ENCODE measurements at places on chromosomes 6 and 20.
A peak's percentile ranks its signal among the peaks of the same experiment; 100 is the strongest.

DNA sequence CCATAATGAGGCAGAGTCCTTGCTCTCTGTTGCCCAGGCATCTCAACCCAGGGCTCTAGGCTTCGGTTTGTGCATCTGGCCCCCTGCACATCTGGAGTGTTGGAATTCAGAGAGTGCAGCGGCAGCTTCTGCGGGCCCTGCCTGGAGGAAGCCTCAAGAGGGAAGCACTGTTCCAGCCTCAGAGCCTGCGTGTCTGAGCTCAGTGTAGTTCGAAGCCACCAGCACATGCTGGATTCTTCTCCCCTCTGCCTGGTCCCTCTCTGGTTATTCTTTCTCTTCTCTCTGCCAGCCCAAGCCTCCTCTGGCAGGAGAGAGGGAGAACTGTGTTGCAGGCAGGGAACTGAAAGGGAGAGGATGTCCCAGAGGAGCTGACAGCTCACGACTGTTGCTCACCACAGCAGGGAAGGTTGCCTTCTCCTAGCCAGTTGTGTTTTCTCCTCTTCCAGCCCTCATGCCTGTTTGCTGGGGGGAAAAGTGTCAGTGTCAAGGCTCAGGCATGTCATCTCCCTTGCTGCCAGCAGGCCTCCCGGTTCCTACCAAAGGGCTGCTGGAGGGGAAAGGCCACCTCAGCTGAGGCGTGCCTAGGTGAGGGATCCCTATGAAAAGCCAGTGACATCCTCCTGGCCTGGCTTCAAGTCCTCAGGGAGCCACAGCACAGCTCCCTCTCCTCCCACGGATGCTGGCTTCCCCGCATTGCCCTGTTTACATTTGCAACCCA, 126.0 kb upstream of the LRFN2 start:
- no peak for DNase-seq

GRCh38 chr20:55079917-55080316, 604.5 kb downstream of the DOK5 start:
- no peak for DNase-seq

GRCh38 chr6:6998194-6998569, 109.6 kb upstream of the RREB1 start:
- DNase-seq = no peak

DNA sequence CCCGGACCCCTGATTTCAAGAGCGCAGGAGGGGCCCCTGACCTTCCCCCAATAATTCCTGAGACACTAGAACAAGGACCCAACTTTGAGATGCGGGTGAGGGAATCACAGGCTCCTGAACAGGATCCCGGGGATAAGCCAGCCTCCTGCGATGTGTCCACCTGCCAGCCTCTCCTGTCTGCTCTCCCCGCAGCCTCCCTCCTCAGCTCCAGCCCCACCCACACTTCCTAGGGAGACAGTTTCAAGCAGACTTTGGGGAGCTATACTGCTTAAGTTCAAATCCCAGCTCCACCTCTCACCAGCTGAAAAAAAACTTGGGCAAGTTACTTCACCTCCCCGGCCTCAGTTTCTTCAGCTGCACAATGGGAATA, 50.8 kb downstream of the GRM4 start:
- no peak for DNase-seq

DNA sequence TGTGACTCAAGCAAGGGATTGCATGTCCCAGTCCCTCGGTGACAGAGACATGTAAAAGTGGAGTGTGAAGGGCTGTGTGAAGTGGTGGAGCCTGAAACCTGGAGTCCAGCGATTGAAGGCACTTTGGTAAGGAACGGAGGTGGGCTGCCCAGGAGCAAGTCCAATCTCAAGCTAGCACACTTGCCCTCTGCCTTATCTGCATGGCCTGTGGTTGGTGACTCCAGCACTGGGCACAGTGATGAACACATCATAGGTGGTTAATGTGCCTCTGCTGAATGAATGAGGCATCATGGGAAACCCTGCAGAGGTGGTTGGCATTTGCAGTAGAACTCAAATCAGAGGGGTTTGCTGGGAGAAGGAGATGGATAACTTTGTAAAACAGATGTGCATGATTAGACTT, 14.9 kb upstream of the ULBP3 start:
- DNase-seq = no peak

DNA sequence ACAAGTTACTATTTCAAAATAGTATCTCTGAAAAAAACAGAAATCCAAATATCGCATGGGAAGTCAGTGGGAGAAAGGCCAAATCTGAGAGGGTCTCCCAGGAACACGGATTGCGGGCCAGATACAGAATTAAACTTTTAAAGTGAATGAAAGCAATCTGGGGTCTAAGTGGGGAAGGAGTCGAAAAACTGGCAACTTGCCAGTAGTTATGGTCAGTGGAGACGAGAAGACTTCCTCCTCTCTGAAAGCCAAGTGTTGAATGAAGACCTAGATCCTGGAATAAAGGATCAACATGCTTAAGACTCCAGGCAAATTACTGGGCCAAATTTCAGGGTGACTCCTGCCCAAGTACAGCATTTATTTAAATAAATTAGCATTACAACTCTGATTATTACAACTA, 123.6 kb downstream of the BFSP1 start:
- DNase-seq = no peak

GRCh38 chr20:49928411-49929141, 7.6 kb upstream of the RNF114 start:
- peak; percentile 74 for DNase-seq

- no peak for DNase-seq
Measured at GRCh38 chr6:82385961-82386360, 22.3 kb downstream of the TPBG start.

DNA sequence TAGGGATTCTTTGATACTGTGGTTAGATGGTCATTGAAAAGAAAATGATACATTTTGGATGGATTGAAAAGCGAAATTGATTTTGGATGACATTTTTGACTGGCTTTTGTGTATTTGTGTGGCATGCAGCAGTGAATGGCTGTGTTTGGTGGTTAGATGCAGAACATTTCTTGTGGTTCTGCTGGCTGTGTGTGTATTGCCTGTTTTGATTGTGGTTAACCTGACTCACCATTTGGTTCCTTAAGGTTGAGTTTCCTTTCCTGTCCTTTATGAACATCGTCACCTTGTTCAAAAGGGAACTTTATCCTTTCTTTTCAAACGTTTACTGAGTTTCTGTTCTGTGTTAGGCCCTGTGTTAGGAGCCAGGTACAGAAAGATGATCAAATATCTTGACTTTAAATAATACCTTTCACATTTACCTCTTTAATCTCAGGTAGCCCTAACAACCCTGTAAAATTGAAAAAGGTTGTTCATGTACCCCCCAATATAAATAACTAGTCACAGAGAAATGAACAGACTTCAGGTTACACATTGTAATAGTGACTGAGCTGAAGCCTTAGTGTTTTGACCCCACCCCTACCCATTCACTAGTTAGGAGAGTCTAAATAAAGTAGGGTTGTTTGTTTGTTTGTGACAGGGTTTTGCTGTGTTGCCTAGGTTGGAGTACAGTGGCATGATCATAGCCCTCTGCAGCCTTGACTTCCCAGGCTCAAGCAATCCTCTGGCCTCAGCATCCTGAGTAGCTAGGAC, 23.8 kb downstream of the ANKS1A start:
- DNase-seq = no peak

DNA sequence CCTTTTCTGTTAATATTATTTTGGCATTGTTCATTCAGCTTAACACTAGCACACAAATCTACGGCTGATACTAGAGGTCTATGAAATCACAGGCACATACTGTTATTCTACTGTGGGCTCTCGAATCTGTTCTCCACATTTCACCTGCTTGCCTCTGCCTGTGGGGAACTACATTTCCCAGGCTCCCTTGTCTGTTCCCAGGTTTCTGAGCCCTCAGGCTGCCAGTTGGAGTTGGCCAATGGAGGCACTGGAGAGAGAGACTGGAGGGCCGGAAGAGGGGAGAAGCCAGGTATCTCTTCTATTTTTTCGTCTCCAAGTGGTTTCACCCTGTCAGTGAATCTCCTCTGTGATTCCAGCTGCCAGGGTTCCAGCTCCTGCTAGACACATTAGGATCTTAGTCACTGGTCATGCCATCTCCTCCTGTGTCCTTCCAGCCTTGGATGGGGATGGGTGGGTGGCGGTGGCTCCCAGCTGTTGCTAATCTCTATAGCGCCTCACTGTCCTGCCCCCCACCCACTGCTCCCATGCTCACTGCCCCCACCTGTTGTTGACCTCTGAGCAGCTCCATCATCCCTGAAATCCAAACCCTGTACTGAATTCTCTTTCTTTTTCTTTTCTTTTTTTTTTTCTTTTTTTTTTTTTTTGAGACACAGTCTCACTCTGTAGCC, 188.2 kb downstream of the LRFN2 start:
- no peak for DNase-seq

GRCh38 chr20:12316794-12317193, 399.1 kb downstream of the BTBD3 start:
- DNase-seq = no peak

DNA sequence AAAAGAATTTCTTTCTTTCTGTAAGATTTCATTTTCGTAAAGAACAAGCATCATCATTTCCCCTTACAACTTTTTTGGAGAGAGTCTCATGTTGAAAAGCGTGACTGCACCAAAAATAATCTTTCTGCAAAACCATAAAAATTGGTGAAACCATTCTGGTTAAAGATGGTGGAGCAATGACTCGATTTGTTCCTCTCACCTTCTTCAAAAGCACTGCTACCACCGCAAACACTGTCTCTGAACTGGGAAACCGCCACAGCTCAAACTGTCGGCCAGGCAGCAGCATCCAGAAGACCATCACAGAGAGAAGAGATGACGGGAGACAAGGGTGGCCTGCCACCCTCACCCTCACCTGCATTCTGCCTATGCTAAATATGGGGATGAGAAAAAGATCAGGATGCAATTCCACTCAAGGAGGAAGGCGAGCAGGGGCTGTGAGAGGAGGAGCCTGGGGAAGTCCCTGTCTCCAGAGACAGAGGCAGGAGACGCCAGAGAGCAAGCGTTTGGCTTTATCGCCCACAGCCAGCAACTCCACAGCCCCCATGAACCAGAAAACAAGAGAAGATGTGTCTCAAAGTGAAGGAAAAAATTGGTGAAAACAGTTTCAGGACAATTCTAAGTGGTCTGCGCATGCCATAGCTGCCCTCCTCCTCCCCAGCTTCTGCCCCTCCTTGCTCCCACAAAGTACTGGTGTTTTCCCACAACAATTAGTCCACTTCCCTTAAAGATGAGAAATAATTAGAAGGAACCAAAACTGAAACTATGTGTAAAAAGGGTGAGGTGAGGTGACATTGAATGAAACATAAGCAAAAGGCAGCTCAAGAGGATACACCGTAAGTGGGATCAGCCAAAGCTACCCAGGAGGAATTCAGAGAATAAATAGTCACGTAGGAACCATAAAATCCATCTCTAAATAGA, 255.5 kb downstream of the KIF16B start:
- no peak for DNase-seq

DNA sequence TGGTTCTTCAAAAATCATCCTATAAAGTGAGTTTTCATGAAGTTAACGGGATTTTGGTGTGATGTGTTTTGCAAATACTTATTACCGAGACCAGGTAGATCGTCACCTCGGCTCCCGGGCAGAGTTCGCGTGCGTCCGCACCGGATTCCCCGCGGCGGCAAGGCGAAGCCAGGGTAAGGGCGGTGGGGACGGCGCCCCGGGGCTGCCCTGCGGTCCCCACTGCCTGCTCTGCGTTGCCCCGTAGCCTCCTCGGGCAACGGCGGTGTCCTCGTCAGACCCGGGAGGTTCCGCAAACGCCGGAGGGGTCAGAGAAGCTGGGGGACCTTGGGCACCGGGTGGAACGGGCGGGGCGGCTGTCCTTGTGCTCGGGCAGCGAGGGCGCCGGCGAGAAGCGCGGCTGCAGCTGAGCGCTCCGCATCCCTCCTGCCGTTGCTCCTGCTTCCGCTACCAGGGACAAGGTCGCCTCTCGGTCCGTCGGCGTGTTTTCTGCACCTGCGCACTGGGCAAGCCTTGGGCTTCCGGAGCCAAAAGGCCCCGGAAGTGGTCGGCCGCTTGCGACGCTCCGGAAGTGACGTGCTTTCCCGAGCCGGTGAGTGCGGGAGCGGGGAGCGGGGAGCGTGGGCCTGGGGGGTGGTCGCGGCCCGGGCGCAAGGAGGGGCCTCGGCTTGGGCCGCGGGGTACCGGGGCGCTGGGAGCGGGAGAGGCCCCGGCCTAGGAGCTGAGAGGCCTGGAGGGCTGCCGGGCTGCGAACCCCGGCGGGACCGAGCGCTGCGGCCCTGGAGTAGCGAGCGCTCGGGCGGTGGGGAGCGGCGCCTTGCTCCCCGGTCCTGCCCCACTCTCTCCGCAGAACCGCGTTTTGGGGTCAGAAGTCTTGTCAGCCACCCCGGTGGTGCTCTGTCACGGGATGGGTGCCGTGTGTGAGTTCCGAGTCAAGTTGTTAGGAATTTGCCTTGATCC, at the start of gene MTG2:
TSS of gene MTG2 (plus strand) at position 560 of the 957 bp plus-strand sequence. CDS start 10,393 bp downstream, outside the sequence.
- peak; percentile 91 for DNase-seq

GRCh38 chr6:139710556-139710955, 336.1 kb upstream of the CITED2 start:
- no peak for DNase-seq

GRCh38 chr6:118200160-118200559, 293.1 kb downstream of the SLC35F1 start:
- no peak for DNase-seq

DNA sequence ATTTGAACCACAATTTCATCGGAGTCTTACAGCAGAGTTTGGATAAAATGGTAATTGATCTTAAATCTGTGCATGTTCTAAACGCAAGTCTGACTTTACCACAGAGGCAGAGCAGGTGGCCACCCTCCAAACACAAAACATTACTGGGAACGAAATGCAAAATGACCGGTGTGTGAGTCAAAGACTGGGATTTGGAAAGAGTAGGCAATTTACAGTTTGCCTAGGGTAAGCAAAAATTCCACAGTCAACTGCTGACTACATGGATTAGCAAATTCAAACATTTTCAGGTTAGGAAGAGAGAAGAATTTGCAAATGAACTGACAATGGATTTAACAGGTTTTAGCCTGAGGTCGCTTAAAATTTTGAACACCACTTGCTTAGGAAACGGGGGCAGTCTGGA, 444.4 kb downstream of the HDGFL1 start:
- no peak for DNase-seq

DNA sequence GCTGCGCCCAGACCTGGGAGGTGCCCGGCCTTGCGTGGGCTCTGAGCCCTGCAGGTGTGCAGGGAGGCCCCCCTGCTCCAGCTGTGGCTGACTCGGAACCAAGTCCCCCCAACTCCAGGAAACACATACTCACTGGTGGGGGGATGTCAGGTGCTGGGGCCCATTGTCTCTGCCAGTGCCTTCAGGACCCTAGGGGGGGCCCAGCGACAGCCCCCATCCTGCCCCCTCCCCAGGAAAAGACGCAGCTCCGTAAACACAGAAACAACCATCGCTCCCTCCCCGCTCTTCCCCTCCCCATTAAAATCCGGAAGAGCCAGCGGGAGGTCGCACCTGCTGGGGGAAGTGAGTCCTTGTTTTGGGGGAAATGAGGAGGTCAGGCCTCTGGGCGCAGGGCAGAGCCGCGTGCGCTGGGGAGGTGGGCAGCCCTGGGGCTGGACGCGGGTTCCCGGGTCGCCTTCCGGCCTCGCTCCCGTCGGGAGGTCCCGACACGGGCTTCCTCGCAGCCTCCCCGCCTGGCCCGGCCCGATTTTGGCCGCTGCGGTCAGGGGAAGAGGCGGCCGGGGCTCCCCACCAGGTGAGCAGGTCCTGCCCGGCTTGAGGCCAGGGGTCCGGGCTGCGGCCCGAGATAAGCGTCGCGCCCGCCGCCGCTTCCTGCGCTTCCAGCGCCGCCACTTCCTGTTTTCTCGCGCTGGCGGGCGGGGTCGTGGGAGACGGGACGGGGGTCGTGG, 6.2 kb downstream of the C20orf204 start:
- DNase-seq = no peak
